ENCODE measurements at places on chromosomes 11 and 22.

GRCh38 chr22:48944751-48945620 lies 882.7 kb downstream of the BRD1 start:
- DNase-seq, result no peak

DNA sequence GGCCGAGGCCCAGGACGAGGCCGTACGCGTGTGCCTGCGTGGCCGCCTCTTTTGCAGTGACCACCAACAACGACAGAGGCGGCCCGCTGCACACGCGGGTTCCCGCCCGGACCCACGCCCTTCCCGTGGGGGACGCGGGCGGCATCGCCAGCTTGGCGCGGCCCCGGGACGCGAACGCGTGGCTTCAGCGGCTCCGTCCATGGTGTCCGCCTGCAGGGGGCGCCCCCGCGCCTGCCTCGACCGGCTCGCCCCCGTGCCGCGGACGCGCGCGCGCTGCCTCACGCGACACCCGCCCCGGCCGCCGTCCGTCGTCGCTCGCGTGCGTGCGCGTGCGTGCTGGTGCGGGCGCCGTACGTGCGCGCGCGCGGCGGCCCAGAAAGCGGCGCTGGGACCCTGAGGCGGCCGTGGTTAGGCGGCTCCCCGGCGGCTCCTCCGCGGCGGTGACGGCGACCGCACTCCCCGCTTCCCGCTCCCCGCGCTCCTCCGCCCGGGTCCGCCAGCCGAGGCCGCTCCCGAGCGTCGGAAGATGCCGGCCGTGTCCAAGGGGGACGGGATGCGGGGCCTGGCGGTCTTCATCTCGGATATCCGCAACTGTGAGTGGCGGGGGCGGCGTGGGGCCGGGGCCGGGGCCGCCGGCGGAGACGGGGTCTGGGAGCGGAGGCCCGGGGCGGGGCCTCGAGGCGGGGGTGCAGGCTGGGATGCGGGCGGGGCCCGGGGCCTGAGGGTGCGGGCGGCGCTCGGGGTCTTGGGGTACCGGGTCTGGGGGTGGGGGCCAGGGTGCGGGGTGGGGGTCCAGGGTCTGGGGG lies at the start of gene AP2A2:
Gene AP2A2, plus strand, starts transcription at position 375 of the 806 bp plus-strand sequence. Its CDS starts 152 bp downstream, at position 527.
- DNase-seq, result peak; percentile 90

DNA sequence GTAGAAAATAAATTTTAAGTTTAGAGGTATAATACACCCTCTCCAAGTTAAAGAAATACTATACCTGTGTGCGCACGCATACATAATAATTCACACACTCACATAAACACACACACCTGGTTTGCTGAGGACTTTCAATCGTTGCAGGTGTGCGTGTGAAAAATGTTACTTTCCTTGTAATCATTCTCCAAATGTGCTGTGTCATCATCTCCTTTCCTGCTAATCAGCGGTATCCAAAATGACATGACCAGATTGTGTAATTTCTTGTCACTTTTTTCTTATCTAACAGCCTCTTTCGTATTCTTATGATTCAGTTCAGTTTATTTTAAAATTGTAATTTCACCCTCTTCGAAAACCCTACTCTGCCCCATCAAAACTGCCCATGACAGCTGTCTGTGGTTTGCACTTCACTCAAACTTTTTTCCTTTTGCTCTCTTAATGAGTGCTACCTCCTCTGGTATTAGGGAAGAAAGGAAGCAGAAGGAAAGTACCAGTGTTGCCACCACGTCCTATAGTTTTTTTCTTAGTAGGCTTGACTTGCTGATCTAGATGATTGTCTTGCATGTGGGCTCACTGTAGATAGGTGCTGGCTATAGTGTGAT lies 651.2 kb downstream of the CNTN5 start:
- DNase-seq, result no peak

- no peak for DNase-seq
Observed at GRCh38 chr11:120525261-120526171, 14.0 kb downstream of the GRIK4 start.

DNA sequence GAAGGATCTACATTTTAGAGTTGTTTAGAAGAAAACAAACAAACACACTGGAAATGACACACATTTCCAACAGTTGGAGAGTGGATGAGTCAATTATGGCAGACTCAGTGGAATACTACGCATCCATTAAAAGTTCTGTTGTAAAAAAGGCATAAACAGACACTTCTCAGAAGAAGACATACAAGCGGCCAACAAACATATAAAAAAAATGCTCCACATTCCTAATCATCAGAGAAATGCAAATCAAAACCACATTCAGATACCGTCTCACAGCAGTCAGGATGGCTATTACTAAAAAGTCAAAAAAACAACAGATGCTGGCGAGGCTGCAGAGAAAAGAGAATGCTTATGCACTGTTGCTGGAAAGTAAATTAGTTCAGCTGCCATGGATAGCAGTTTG lies 298.2 kb downstream of the DDX10 start:
- DNase-seq, result no peak

Measured in stimulated activated CD4-positive, alpha-beta T cell treated with anti-CD3 and anti-CD28 coated beads, Interleukin-1b, Interleukin-23, amount 100 ng/mL, for 1 hour (primary cell).